GM23248 (cell line): ENCODE measurements at places on chromosomes 5 and 9. TPM values are rescaled to one million over a fixed set of nuclear protein-coding genes. Genes with fewer than 3 reads are reported as not detected.
A peak's percentile ranks its signal among the peaks of the same experiment; 100 is the strongest.

The PDGFRB gene
- 189 and 205 TPM in 2 replicates for total RNA-seq

The PCDHGC4 gene
- total RNA-seq, result 0.38 and 0.54 TPM in 2 replicates

DNA sequence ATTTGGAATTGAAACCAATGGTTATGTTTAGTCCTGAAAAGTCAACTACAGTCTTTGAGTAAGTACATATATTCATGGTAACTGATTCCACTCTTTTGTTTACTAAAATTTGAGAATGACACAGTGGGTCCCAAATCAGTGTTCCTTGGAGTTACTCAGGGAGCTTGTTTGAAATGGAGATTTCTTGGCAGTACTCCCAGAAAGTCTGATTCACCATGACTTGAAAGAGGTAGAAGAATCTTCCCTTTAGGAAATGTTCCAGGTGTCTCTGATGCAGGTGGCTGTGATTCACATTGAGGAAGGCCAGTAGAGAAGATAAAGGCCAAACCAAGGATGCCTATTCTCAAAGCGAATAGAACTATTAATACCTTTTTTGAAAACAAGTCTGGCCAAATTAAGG, 1078.3 kb downstream of the CDH12 start:
- no peak for DNase-seq

DNA sequence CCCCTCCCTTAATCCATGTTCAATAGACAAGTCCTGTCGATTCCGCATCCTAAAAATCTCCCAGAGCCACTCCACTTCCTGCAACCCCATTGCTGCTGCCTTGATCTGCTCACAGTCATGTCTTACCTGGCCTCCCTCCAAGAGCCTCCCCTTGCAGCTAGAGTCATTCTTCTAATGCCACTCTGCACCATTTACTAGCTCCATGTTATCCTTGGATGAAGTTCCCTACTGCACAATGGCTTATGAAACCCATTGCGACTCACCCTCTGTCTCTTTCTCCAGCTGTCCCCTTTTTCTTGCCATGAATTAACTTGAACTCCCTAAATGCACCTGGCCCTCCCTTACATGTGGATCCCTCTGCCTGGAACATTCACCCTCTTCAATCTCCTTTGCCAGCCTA, 39.5 kb downstream of the MEGF10 start:
- DNase-seq, result peak; percentile 37

DNA sequence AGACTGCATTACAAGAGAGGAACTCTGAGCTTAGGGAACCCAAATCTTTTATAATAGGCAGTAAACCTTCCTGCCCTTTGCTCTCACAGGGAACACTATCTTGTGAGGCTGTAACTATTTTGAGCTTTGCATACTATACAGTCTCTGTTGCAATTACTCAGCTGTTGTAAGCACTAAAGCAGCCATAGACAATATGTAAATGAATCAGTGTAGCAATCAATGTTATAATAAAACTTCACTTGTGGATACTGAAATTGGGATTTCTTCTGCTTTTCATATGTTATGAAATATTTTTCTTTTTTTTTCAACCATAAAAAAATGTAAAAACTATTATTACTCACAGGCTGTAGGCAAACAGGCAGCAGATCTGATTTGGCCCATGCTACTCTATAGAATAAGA, 16.7 kb upstream of the UBQLN1 start:
- no peak for DNase-seq

- DNase-seq, result peak; percentile 73
Observed at GRCh38 chr5:157076558-157076957, 17.6 kb upstream of the HAVCR1 start.
